ENCODE measurements at places on chromosomes 3 and 15.

- DNase-seq = no peak
Measured at GRCh38 chr3:54296531-54296930, 174.2 kb downstream of the CACNA2D3 start.

DNA sequence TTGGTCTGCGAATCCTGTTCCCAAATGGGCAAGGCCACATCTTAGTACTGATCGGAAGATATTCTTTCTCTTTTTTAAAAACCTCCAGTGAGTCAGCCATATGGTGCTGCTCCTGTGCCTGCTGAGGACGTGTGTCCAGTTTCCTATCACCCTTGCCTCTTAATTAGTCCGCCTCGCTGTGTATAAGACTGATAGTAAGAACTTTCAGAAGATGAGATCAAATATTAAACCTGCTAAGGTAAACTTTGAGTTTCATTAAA is 612 bp downstream of the UBA5 start:
- no peak for DNase-seq

GRCh38 chr15:32717426-32718226 is at the start of gene GREM1:
Gene GREM1 (plus strand): TSS chr15:32718004. CDS start chr15:32730691, 12,687 bp downstream.
- no peak for DNase-seq

- DNase-seq = no peak
Measured at GRCh38 chr3:85846940-85847339, 888.2 kb downstream of the CADM2 start.

- no peak for DNase-seq
Measured at GRCh38 chr3:14236902-14237301, 58.3 kb downstream of the LSM3 start.

GRCh38 chr3:65591313-65591712 is 447.4 kb downstream of the MAGI1 start:
- no peak for DNase-seq

GRCh38 chr3:107496855-107497254 is 25.9 kb upstream of the BBX start:
- no peak for DNase-seq

DNA sequence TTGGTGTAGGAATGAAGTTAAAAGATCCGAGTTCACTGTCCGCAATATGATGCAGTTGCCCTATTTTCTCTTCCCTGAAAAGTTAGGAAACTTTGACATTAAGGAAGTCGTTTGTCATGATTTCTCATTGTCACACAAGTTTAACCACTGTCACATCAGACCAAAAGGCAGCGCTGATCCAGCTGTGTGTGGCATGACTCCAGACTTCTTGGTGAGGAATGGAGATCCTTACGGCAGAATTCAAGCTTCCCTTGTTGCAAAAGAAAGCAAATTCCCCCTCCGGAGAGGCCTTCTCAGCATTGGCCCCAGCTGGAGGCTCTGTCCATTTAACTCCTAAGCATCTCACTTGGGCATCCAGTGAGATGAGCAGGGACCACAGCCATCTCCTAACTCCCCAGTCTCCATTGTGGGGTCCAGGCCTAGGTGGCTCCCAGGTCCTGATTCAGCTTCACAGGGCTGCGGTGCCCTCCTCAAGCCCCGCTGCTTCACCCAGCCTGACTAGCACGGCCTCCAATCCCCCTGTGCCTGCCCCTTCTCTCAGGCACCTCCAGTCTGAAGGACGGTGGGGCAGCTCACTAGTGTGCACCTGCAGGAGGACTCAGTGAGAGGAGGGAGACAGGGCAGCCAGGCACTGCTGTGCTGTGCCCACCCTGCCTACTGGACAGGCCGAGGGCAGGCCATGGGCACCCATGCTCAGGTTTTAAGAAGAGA is 159.5 kb downstream of the CHSY1 start:
- DNase-seq = no peak

All from D721Med (cell line).